Type B pancreatic cell (in vitro differentiated cells): ENCODE measurements at places on chromosomes 5 and 9. TPM values are rescaled to one million over a fixed set of nuclear protein-coding genes. Genes with fewer than 3 reads are reported as not detected.

The ENTPD2 gene
- 3.3 and 6.4 TPM in 2 replicates for total RNA-seq

DNA sequence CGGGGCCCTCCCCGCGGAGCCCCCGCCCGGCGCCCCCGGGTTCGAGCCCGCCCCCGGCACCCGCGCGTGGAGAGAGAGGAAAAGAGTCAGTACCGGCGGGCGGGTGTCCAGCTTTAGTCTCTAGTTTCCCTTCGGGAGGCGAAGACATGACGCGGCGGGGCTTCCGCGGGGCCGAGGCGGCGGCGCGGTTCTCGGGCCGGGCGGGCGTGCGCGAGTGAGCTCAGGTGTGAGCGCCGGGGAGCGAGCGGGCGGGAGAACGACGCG is 181 bp downstream of the DAP start:
- DNase-seq = no peak

DNA sequence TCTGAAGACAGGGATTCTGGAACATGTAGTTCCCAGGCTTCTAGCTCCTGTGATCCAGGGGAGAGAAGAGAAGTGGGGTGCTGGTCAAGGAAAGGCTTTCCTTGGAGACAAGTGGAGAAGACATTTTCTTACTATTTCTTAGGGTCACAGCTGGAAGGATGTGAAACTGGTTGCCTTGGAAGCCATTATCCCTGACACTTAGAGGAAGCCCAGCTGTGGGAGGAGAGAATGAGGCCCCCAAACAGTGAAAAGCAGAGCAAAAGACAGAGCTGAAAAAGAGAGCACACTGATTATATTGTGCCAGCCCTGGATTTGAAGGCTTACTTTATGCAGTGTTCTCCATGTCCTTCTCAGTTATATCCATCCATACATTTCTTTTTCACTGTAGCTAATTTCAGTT is 17.5 kb upstream of the SHB start:
- peak; percentile 13 for DNase-seq

GRCh38 chr9:99850736-99851499 is 29.2 kb downstream of the NR4A3 start:
- DNase-seq = no peak

The LCN1 gene
- not detected in 2 replicates for total RNA-seq

The PCDHB15 gene
- total RNA-seq = 3.3 and 3.8 TPM in 2 replicates

- DNase-seq = no peak
These were observed 127.1 kb downstream of the TRIO start for GRCh38 chr5:14270209-14270702.

GRCh38 chr5:4984461-4984860 is 155.7 kb upstream of the ADAMTS16 start:
- DNase-seq = no peak

The MEGF10 gene
- total RNA-seq = 1.2 and 13.3 TPM in 2 replicates

The LCN10 gene
- total RNA-seq = not detected in 2 replicates

The SPATA31E1 gene
- total RNA-seq = not detected in 2 replicates

DNA sequence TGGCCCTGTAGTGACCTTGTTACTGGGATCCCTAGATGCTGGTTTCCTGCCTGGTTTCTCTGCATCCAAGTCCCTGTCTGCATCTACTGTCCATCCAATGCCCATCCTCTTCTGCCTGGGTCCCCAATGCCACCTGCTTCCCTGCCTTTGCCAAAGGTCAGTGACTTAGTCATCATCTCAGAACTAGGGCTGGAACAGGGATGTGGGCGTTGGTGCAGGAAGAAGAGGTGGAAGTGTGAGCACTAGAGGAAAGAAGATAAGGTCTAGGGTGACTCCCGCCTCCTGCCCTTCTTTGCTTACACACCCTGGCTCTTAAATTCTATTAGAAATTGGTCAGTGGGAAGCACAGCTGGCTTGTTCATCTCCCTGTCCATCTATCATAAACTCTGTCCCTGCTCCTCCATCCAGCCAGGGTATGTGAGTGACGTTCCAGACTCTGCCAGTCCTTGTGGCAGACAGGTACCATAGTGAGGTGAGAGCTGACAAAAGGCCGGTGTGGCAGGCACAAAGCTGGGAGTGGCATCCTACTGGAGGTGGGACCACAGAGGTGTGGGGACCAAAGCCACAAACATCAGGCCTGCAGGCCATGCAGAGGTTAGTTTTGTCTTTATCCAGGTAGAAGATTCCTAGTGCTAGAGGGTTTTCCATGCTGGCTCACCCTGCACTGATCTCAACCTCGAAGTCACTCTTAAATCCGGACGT is 9.2 kb downstream of the PTPN3 start:
- no peak for DNase-seq

- DNase-seq = no peak
These were observed 42.2 kb upstream of the EGFL7 start for GRCh38 chr9:136620441-136621018.
